Panc1 (cell line): ENCODE measurements at places on chromosomes 16 and 17. TPM values are rescaled to one million over a fixed set of nuclear protein-coding genes. Genes with fewer than 3 reads are reported as not detected.
A peak's percentile ranks its signal among the peaks of the same experiment; 100 is the strongest.

Gene CD300E
- total RNA-seq = not detected

DNA sequence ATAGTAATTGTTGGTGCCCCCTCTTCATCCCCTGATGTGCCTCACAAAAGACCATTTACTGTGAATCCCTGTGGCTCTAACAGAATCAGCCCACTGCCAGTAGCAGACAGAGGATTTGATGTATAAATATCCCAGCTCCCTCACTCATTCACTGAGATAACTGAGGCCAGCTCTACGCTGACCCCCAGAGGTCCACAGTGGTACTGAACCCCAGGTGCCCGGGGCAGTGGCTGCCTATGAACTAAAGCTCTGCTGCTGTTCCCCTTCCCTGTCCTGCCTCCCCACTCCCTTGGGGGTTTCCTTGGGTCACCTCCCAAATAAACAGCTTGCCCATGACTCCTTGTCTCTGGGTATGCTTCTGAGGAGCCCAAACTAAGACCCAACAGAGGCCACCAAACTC is 295.8 kb downstream of the FOXL1 start:
- no peaks in the 10 kb centered on the region for H3K4me1 ChIP-seq
- H3K27ac ChIP-seq = no peak overlapping the region
- no peaks in the 10 kb centered on the region for H3K27me3 ChIP-seq
- DNase-seq = peak; percentile 12
- H3K36me3 ChIP-seq = no peaks in the 10 kb centered on the region

Gene C16orf46
- 1.2 TPM for total RNA-seq

Gene CBLN1
- not detected for total RNA-seq

GRCh38 chr16:81778861-81779535 is at the start of gene PLCG2:
PLCG2 (plus strand) TSS chr16:81779291; CDS start chr16:81785990, 6,699 bp downstream.
- peak within 1 kb of the TSS; percentile 57 for H3K4me3 ChIP-seq
- H3K27me3 ChIP-seq = no peaks in the 10 kb centered on the region
- no peaks in the 10 kb centered on the region for H3K4me1 ChIP-seq
- no peak for DNase-seq
- H3K36me3 ChIP-seq = no peaks in the 10 kb centered on the region
- H3K27ac ChIP-seq = no peak within 1 kb of the TSS

- no peak for DNase-seq
- H3K4me1 ChIP-seq = no peaks in the 10 kb centered on the region
- H3K36me3 ChIP-seq = no peaks in the 10 kb centered on the region
- H3K27ac ChIP-seq = no peak overlapping the region
- no peaks in the 10 kb centered on the region for H3K27me3 ChIP-seq
- H3K4me3 ChIP-seq = no peak overlapping the region
These were observed 510.9 kb downstream of the KCNJ18 start for GRCh38 chr17:22203208-22203715.

DNA sequence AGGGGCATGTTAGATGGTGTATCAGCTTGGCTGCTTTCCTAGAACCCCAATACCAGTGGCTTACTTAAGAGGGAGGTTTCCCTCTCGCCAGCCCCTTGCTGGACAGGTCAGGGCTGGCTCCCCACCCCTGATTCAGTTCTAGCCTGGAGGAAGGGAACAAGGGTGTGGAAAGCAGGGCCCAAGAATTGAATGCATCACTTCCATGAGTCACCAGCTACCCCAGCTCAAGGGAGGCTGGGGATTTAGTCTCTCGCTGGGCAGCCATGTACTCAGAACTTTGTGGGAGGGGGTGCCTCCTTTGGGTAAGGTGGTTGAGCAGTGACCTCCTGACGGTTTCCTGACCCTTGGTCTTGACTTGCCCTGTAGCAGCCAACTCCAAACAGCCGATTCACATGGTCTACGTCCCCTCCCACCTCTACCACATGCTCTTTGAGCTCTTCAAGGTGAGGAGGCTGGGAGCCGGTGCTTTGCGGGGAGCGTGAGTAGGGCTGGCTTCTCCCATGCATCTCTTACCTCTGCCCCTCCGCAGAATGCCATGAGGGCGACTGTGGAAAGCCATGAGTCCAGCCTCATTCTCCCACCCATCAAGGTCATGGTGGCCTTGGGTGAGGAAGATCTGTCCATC is 12.8 kb downstream of the PDK2 start:
- H3K36me3 ChIP-seq = no peaks in the 10 kb centered on the region
- H3K4me3 ChIP-seq = no peak overlapping the region
- DNase-seq = no peak
- H3K27ac ChIP-seq = no peak overlapping the region
- H3K4me1 ChIP-seq = peaks cover 10% of the 10 kb centered on the region

DNA sequence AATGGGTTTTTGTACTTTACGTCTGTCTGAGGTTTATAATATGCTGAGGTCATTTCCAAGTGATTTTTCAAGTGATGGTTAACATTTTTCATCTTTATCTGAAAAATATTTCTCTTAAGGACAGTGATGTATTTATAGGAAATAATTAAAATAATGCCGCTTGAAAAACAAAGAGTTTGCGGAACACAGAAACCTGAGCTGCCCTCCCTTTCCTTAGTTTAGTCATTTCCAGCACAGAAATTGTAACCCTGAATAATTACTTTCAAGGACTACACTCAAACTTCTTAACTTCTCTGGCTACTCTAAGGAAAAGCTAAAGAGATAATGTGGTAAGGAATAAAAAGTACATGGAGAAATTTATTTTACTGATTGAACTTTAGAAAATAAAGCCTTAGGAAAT is 54.6 kb downstream of the MRTFB start:
- no peaks in the 10 kb centered on the region for H3K27me3 ChIP-seq
- DNase-seq = no peak
- H3K4me1 ChIP-seq = peaks cover 5% of the 10 kb centered on the region; the same call in 1 of the 2 replicates
- H3K27ac ChIP-seq = no peak overlapping the region
- H3K4me3 ChIP-seq = no peak overlapping the region
- H3K36me3 ChIP-seq = no peaks in the 10 kb centered on the region

Gene TBC1D26
- 0.05 TPM for total RNA-seq

DNA sequence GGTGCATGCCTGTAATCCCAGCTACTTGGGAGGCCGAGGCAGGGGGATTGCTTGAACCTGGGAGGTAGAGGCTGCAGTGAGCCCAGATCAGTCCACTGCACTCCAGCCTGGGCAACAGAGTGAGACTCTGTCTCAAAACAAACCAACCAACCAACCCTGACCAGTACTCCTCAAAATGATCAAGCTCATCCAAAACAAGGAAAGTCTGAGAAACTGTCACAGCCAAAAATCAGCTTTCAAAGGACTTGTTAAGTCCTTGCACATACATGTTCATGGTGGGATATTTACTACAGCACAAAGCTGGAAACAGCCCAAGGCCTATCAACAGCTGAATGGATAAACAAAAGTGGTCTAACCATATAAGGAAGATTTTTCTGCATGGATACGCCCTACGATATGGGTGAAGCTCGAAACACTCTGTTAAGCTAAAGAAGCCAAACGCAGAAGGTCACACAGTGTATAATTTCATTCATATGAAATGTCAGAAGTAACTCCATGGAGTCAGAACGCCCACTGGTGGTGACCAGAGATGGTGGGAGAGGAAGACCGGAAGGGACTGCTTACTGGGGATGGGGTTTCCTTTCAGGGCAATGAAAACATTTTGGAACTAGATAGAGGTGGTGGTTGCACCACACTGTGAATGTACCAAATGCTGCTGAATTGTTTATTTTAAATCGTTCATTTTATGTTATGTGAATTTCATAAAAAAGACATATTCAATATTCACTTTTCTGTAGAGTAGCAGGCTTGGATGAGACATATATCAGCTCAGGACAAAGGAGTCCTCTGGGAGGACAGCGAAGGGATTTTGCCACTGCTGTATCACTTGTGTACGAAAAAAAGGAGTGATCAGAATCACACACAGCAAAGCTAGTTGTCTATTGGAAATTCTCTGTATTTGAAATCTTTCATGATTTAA is 17.7 kb downstream of the CCL17 start:
- peak; percentile 42 for DNase-seq
- no peaks in the 10 kb centered on the region for H3K36me3 ChIP-seq
- 0 out of 2 replicates have a peak overlapping the region, but pooled peaks have one; percentile 11 for H3K4me3 ChIP-seq
- H3K4me1 ChIP-seq = peaks cover 10% of the 10 kb centered on the region

GRCh38 chr16:15770512-15770911 is 86.3 kb downstream of the MYH11 start:
- no peak overlapping the region for H3K27ac ChIP-seq
- H3K27me3 ChIP-seq = no peaks in the 10 kb centered on the region; the same call in 1 of the 2 replicates
- DNase-seq = no peak
- H3K4me1 ChIP-seq = no peaks in the 10 kb centered on the region

- H3K4me1 ChIP-seq = no peaks in the 10 kb centered on the region
- H3K27me3 ChIP-seq = no peaks in the 10 kb centered on the region
- H3K27ac ChIP-seq = no peak overlapping the region
- no peak for DNase-seq
- H3K36me3 ChIP-seq = no peaks in the 10 kb centered on the region
These were observed 45.2 kb upstream of the DHX40 start for GRCh38 chr17:59520251-59520650.

Gene FGF11
- 4.4 TPM for total RNA-seq

Gene CDRT15L2
- not detected for total RNA-seq

GRCh38 chr16:25138130-25138529 is 26.6 kb downstream of the LCMT1 start:
- H3K4me3 ChIP-seq = no peak overlapping the region
- no peak overlapping the region for H3K27ac ChIP-seq
- H3K36me3 ChIP-seq = peaks cover 3% of the 10 kb centered on the region; the same call in 1 of the 2 replicates
- H3K27me3 ChIP-seq = no peaks in the 10 kb centered on the region
- no peaks in the 10 kb centered on the region for H3K4me1 ChIP-seq
- DNase-seq = no peak

- no peaks in the 10 kb centered on the region for H3K4me1 ChIP-seq
- no peaks in the 10 kb centered on the region for H3K36me3 ChIP-seq
- no peaks in the 10 kb centered on the region for H3K27me3 ChIP-seq
- no peak overlapping the region for H3K4me3 ChIP-seq
- no peak for DNase-seq
These were observed 76.4 kb downstream of the SMG6 start for GRCh38 chr17:2227025-2227699.

DNA sequence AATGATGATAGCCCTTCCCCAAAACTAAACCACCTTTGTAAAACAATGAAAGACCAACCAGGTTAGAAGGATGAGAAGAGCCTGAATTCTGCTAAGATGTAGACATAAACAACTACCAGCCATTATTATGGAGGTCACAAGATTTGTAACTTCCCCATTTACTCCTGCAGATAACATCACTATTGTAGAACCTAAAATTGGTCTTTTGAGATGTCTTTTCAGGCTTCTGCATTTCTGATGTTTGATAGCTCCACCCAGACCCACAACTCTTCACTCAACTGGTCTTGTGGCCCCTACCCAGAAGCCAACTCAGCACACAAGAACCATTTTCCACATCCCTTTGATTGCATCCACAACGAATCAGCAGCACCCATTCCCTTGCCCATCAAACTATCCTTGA is 100.8 kb downstream of the TMEM132E start:
- no peaks in the 10 kb centered on the region for H3K36me3 ChIP-seq
- H3K4me1 ChIP-seq = no peaks in the 10 kb centered on the region
- H3K27me3 ChIP-seq = peaks cover 4% of the 10 kb centered on the region; the same call in 1 of the 2 replicates

DNA sequence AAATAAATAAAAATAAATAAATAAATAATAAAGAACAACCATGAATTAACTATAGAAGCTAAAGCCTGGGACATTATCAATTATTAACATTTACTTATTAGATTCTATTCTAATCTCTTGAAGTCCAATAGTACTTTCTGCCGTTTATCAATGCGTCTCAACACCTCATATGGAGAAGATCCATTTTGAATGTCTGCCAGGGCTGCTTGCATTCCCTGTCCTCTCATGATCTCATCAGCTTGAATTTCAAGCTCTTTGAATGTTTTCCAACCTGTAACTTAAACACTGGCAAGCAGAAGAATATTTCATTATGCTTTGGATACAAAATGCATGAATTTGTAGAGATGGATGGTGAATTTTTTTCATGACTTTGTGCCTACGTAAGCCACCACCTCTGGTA is 191.9 kb upstream of the ANKFN1 start:
- no peaks in the 10 kb centered on the region for H3K36me3 ChIP-seq
- H3K4me3 ChIP-seq = no peak overlapping the region
- no peaks in the 10 kb centered on the region for H3K4me1 ChIP-seq

DNA sequence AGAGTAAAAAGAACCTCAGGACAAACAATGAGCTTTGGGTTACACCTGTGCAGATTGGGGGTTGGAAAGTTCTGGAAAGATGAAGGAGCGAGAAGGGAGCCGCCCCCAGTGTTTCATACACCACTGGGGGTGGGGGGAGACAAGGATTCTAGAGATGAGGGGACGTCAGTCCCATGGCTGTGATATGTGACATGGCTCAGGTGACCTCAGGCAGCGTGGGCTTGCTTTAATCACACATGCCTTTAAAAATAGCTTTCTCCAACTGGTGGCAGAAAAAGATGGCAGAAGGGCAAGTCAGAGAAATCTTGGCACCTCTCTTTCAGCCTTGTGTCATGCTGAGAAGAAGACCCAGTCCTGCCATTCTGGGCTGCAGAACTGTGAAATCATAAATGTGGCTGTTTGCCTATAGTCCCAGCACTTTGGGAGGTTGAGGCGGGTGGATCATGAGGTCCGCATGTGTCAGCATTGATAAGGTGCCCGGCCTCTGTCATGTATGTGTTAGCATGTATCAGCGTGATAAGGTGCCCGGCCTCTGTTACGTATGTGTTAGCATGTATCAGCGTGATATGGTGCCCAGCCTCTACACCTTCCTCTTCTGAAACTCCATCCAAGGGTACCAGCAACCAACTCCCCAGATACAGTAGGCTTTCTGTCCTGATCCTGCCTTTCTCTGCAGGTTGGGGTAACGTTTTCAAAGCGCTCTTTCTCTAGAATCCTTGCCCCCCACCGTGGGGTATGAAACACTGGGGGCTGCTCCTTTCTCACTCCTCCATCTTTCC is 25.0 kb downstream of the WIPI1 start:
- no peaks in the 10 kb centered on the region for H3K36me3 ChIP-seq
- H3K27ac ChIP-seq = no peak overlapping the region
- H3K4me3 ChIP-seq = no peak overlapping the region
- H3K4me1 ChIP-seq = no peaks in the 10 kb centered on the region
- H3K27me3 ChIP-seq = no peaks in the 10 kb centered on the region

DNA sequence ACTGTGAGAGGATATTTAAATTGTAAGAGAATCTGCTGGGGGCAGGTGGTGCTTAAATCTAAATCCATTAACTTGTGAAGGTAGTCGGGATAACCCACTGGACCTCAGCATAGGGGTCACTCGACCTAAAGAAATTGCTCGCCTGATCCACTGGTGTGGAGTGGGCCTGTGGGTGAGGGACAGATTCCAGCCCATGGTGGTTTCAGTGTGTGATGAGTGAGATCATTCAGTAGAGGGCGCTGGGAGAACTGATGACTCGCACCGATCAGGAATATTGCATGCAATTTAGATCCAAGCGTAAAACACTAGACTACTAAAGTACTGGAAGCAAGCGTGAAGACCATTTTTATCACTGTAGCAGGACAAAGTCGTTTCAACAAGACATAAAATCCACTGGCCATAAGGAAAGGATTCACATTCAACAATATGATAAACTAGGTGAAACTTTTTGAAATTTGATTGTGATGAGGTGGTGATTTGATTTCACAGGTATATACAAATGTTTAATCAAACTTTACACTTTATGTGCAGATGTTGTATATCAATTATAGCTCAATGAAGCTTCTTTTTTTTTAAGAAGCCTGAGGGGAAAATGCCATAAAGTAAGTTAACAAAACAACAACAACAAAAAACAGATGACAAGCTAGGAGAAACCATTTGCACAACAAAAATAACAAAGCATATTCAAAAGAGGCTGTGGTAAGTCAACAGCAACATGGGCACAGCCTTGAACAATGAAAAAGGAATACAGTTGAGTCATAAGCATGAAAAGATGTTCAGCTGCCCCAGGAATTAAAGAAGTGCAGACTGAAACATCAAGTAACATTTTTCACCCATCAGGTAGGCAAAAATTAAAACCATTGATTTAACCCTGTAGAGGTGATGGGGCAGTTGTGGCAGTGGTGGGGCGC is 7.5 kb upstream of the TMEM170A start:
- no peaks in the 10 kb centered on the region for H3K27me3 ChIP-seq
- H3K27ac ChIP-seq = no peak overlapping the region
- peak; percentile 43 for DNase-seq
- no peak overlapping the region for H3K4me3 ChIP-seq
- H3K36me3 ChIP-seq = no peaks in the 10 kb centered on the region
